ENCODE measurements at places on chromosomes 2 and 18. TPM values are rescaled to one million over a fixed set of nuclear protein-coding genes. Genes with fewer than 3 reads are reported as not detected.

HAAO gene
- 3.1 TPM for total RNA-seq

AKAIN1 gene
- not detected for total RNA-seq

REG1B gene
- total RNA-seq: not detected

FAP gene
- 0.29 TPM for total RNA-seq

- no peak for DNase-seq
Measured at GRCh38 chr2:70385966-70386595, 84.2 kb upstream of the FAM136A start.

DNA sequence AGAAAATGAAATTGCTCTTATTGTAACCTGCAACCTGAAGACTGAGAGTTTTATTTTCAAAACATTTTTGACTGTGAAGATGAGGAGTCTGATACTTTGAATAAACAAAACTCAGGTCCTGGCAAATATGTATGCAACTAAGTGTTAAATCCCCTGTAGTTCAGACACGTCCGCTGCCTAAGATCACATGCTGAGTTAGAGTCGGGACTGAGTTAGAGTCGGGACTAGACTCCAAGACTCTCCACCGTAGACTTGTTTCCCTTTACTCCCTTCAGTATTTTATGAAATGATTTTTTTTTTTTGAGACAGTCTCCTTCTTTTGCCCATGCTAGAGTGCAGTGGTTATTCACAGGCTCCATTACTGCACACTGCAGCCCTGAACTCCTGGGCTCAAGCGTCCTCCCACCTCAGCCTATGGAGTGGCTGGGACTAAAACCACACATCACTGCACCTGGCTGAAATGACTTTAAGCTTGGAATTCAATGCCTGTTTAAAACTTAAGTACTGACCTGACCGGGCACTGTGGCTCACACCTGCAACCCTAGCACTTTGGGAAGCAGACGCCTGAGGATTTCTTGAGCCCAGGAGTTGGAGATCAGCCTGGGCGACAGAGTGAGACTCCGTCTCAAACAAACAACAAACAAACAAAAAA, 28.0 kb upstream of the PMAIP1 start:
- DNase-seq: no peak

DNA sequence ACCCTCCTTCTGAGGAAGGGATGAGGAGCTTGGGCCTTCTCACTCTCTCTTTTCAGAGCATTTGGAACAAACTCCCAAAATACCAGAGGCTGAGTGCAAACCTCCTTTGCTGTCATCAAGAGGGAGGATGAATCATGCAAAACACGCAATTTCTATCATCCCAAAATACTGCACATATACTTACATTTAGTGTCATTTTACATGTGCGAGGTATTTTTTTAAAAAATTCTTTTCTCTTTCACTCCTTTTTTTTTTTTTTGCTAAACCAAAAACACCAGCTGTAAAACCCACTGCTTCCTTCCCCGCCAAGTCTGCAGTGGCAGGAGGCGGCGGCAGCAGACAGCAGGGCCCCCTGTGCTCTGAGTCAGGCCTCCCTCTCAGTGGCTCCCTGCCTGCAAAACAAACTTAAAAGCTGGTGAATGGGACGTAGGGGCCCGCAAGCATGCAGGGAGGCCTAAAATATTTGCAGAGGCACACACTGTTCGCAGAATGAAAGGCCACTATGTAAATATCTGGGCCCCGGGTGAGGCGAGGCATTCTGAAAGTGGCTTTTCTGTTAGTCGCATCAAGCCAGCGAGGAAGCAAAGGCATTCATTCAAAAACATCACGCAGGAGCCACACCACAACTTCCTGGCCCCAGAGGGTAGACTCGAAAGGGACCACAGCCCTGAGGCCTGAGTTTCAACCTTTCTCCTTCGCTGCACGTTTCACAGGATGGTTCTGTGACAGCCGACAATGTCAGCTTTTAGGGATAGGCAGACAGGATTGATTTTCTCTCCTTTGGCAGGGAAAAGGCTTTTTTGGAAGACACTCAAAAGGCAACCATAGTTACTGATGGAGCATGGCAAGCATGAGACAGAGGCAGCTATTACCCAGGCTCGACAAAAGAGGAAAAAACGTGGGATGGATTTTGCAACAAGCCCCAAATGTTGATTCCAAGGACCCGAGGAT, 73.4 kb downstream of the ACTR2 start:
- DNase-seq: peak; percentile 75

DNA sequence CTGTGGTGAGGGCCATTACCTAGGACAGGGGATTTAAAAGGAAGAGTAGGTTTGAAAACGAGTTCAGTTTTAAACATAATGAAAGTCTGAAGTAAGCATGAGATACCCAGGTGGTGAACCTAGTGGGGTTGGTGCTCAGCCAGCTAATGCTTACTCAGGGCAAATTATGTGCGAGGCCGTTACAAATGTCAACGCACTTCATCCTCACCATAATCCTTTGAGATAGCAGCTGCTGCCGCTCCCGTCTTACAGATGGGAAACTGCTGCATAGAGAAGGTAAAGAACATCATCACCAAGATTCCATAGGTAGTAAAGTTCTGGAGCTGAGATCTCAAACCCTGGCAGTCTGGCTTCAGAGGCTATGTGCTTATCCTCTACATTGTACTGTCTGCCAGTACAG, 209.0 kb downstream of the DYM start:
- no peak for DNase-seq

GRCh38 chr2:70546376-70546775, 7.2 kb downstream of the TGFA start:
- no peak for DNase-seq

- no peak for DNase-seq
Measured at GRCh38 chr2:239822146-239822831, 202.9 kb downstream of the NDUFA10 start.

GRCh38 chr2:69191634-69192033, 178.7 kb downstream of the ANTXR1 start:
- no peak for DNase-seq

DNA sequence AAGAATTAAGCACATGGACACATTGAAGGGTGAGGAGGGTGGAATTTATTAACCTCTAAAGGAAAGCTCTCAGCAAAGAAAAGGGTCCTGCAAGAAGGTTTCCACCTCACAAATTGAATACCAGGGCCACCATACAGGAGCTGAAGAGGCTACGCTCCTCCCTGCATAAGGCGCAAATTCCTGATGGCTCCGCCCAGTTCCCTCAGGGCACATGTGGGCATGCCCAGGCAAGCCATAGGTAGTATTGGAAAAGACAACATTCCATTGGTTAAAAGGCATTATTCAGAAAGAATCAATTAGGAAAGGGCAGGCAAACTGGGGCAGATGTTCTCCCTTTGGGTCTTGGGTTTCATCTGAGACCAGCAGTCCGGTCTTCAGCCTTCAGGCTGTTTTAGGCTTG, 161.2 kb downstream of the PTPRM start:
- DNase-seq: no peak

- DNase-seq: no peak
Measured at GRCh38 chr2:18154812-18155211, 276.3 kb downstream of the KCNS3 start.

Data from activated naive CD4-positive, alpha-beta T cell treated with anti-CD3 and anti-CD28 coated beads, Interleukin-2, amount 50 U/mL, for 72 hours (primary cell).